ENCODE measurements at places on chromosomes 7 and 10.

GRCh38 chr10:94193466-94193924, 169.2 kb downstream of the NOC3L start:
- DNase-seq: no peak

GRCh38 chr7:116228241-116228640, 17.9 kb downstream of the TES start:
- DNase-seq: no peak

DNA sequence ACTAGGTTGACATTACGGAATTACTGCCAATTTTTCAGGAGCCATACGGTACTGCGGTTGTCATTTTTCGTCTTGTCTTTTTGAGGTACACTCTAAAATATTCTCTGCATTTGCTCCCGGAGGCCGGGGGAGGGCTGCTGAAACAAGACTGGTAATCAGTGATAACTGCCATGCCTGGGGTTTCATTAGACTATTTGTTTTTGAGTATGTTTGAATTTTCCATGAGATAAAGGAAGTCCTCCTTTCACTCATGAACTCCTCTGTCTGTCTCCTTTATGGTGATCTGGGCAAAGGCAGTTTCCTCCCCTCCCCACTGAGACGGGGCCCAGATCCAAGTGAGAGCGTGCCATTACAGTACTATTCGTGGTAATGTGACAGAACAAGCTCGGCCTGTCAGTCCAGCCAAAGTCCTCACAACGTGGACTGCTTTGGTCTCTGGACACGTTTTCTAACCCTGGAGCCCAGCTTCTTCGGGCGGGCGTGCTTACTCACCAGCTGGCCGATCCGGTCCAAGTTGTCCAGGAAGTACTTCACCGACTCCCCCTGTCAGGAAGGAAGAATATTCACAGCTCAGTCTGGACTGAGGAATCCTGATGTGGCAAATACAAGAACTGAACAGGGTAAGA, 45.1 kb downstream of the AMZ1 start:
- DNase-seq: no peak

GRCh38 chr7:33079763-33080690, 17.5 kb upstream of the NT5C3A start:
- no peak for DNase-seq

DNA sequence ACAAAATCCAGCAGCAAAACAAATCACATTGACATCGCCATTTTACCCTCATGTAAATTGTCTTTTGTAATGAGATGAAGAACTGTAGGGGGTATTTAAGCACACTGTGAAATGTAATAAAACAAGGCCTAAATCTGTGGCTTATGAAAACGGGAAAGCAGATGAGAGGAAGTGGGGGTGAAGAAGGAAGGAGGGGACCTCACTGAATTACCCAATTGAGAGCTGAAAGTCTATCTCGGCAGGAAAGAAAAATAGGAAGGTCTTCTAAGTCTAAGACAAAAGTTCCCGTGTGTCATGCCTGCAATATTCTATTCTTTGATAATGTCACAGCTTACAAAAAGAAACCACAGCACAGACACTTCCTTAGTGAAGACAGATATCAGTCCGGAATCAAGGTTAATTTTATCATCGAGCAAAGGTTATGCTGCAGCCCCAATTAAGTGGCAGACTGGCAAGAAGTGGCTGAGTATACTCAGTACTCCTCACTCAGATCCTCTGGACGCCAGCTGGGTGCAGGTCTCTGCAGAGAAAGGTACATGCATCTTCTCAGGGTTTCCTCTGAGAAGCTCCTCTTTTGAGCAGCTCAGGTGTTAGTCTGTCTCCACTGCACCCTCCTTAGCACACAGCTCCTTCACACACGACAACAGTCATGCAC, 239.7 kb downstream of the FANK1 start:
- no peak for DNase-seq

GRCh38 chr7:23207021-23207420, 25.2 kb downstream of the NUP42 start:
- DNase-seq: no peak

GRCh38 chr7:141495057-141495456, 56.2 kb upstream of the AGK start:
- no peak for DNase-seq

GRCh38 chr7:5564894-5565293, 141.3 kb upstream of the TNRC18 start:
- no peak for DNase-seq

DNA sequence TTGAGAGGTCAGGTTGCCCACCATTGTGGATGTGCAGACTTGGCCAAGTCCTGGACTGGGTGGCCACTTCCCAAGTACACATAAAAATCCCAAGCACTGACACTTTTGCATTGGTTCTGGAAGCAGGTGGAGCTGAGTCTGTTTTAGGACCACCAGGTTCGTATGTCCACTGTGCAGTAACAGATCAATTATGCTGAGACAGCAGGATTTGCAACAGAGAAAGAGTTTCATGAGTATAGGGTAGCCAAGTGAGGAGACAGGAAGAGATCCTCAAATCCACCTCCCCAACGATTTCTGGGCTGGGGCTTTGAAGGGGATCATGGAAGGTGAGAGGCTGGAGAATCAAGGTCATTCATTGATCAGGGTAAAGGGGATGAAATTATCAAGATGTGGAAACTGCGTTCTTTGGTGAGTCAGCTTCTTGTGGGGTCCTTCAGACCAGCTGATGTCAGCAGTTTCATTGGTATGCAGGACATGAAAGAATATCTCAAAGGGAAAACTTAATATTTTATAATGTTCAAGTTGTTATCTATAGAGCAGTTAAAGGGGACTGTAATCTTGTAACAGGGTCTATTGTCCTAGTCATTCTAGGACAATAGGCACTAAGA, 277.7 kb downstream of the GALNT17 start:
- DNase-seq: no peak

- DNase-seq: no peak
These were observed 119.6 kb upstream of the ADO start for GRCh38 chr10:62684911-62685310.

DNA sequence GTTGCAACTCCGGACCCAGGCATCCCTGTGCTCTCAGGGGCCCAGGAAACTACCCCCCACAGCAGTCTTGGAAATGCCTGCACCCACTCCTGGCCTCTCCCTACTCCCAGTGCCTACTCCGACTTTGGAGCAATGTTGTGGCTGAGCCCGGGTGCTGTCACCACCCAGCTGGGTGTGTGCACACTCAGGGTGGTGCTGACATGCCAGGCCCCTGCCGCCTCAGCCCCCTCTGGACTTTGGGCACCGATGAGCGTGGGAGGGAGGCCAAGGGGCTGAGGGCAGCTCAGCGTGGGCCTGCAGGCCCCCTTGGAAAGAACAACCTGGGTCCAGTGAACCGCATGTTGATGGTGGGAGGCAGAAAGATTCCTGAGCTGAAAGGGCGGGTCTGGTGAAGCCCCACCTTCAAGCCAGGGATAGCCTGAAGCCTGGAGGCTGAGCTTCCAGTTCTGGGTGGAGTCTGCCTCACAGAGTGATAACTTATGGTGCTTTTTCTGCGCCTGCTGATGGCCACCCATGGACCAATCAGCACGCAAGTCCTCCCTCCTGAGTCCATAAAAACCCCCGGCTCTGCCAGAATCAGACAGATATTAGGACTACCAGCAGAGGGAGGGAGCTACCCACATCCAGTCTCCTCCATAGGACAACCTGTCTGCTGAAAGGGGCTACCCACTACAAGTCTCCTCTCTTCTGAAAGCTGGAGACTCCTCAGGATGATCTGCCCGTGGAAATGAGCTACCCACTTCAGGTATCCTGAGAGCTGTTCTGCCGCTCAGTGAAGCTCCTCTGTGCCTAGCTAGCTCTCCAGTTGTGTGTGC, 380.4 kb upstream of the SORCS1 start:
- DNase-seq: no peak

DNA sequence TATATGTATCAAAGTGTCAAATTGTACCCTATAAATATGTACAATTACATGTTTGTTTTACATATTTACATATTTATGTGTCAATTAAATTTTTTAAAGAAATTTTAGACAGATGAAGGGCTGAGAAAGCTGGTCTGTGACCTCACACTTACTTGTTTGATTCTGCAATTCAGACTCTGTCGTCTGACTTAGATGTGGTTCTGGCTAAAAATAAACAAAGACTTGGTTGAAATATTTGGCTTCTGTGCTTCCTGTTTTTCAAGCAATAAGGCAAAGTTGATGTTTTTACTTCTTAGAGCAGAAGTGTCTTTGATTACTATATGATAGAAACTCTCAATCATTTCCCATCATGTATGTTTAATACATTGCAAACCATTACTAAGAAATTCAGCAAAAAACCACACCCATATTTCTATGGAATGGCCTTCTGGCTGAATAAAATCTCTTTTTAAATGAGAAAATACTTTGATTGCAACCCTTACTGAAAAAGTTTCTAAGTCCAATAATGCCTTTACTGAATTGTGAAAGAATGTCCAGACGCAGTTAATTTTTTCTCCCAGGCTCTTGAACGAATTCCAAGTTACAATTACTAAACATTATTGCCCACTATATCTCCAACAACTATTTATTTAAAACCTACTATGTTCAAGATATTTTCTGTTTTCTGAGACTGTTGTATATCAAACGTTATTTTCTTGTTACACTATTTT, 59.5 kb upstream of the PRKG1 start:
- DNase-seq: no peak

GRCh38 chr10:71504168-71504567, 107.4 kb downstream of the CDH23 start:
- no peak for DNase-seq

DNA sequence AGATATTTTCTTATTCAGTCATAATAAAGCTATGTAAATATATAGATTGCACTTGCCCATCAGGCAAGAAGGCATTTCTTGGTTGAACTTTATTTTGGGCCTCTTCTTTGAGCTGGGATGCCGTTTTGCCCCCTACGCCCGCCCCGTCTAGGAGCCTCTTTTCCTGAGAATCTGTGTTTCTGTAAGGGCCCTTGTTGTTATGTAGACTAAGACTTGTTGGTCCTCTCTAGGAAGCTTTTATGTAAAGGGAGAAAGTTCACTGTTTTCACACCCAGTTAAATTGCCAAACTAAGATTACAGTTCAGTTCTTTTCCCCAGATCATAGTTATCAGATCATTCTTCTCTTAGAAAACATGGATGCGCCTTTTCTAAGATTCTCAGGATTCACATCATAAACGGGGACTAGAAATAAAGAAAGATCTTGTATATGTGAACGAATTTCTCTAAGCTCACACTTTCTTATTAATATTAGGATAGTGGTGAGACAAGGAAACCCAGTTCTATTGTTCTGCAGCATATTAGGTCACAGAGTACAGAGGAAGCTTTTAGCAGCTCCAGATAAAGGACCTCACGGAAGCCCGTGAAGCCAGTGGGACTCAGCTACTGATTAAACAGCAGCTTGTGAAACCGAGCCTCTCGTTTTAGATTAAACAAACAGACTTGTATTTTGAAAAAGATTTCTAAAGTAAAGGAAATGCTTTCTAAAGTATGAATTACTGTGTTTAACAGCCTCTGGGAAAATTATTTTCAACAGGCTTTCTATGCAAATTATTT, 3.8 kb downstream of the LMTK2 start:
- DNase-seq: no peak

DNA sequence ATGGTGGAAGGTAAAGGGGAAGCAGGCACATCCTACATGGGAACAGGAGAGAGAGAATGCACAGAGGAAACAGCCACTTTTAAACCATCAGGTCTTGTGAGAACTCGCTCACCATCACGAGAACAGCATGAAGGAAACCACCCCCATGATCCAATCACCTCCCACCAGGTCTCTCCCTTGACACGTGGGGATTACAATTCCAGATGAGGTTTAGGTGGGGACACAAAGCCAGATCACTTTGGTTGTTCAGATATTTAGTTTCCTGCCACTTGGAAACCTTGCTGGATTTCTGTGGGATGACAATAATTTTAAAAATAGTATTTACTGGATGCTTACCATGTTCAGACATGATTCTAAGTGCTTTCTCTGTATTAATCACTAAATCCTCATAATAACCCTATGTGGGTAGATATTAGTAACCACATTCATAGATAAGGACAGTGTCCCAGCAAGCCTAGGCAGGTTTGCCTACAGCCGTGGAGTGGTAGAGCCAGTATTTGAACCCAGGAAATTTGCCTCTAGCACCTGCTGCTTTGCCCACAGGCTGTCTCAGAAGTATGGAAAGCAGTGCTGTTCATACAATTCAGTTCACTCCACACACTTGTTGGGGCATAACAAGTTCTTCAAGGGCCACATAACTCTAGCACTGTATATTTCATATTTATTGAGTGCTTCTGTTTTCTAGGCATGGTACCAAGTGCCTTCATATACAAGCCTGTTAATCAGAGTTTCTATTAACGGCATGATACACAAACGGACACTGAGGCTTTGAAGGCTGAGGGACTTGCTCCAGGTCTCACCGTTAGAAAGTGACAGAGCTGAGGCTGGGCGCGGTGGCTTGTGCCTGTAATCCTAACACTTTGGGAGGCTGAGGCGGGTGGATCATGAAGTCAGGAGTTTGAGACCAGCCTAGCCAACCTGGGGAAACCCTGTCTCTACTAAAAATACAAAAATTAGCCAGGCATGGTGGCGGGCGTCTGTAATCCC, 8.3 kb downstream of the TLL2 start:
- no peak for DNase-seq

GRCh38 chr7:108181073-108181985, 51.2 kb upstream of the LAMB4 start:
- DNase-seq: peak; percentile 25

DNA sequence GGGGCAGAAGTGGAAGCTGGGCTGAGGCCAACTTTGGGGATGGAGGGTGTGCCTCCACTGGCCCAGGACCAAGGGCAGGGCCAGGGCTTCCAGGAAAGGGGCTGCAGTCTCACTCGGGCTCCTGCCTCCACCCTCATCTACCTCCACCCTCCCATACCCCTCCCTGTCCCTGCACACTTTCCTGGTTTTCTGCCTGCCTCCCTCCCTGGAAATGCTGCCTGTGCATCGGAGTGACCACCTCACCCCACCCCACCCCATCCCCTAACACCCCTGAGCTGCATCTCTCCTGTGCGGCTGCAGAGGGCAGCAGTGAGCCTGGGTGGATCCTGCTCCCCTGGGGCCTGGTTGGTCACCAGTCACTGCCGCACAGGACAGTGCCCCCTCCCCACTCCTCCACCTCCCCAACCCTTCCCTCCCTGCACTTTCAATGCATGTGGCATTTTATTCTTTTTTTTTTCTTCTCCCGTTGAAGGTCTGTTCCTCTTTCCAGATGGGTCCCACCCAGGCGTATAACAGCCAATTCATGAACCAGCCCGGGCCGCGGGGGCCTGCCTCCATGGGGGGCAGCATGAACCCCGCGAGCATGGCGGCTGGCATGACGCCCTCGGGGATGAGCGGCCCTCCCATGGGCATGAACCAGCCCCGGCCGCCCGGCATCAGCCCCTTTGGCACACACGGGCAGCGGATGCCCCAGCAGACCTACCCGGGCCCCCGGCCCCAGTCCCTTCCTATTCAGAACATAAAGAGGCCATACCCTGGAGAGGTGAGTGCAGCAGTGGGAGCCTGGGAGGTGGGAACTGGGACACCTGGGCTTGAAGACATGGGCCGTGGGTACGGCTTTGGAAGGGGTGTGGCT, 54.1 kb upstream of the PPIF start:
- DNase-seq: no peak
